Stimulated activated CD8-positive, alpha-beta memory T cell treated with anti-CD3 and anti-CD28 coated beads, Interleukin-4, amount 100 ng/mL, for 4 hours (primary cell): ENCODE measurements at places on chromosomes 16 and 17.

- DNase-seq: no peak
Measured at GRCh38 chr16:12771341-12771798, 32.3 kb downstream of the CPPED1 start.

DNA sequence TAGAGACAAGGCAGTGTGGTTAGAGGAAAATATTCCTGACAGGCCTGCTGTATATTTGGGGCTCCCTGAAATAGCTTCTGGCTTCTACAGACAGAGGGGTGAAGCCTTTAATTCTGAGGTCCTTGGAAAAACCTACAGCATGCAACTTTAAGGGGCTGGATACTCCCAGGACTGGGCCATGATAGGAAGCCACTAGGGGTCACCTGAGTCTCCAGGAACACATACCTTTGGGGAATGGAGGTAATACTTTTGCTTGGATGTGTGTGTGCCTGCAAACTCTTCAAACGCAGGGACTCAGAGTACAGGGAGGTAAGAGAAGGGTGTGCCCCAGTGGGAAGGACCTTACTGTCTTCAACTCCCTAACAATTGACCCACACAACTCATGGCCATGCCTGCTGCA is 4.1 kb downstream of the ASIC2 start:
- no peak for DNase-seq

DNA sequence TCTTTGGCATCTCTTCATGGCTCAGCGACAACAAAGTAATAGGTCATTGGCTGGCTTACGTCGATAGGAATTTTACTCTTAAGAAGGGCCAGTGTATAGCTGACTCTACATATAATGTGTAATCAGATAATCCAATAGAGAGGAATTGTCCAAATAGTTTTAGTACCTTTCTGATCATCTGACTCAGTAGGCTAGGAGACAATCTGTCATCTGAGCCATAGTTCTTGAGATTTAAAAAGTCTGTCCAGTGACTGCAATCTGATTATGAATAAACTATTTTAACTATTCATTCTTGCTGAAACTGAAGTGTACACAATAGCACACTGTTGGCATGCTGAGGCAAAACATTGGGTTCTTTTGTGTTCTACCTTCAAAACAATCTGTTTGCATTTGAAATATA is 21.4 kb upstream of the NOL11 start:
- DNase-seq: no peak

DNA sequence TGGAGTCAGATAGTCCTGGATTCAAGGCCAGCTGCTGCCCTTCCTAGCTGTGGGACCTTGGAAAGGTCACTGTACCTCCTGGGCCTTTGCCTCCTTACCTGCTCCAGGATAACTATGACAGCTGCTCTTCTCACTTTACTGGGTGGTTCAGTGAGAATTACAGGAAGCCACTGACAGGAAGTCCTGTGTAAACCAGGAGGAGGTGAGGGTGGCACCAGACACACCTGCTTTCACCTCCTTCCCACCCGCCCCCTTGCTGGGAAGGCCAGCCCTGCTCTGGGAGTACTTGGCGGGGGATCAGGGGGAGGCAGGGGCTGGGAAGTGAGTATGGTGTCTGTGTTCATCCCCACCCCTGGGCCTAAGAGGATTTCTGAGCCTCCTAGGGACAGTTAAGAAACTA is 42.6 kb downstream of the CPNE2 start:
- DNase-seq: no peak

DNA sequence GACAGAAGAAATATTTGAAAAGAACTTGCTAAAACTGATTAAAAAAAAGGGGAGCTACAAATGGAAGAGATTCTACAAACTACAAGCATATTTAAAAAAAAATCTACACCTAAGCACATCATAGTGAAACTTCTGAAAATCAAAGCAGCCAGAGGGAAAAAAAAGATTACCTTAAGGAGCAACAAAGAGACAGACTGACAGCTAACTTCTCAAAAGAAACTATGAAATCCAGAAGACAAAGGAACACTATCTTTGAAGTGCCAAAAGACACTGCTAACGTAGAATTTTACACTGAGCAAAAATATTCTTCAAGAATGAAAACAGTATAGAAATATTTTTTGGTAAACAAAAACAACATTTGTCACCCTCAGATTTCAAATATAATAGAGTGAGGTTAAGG is 151.2 kb downstream of the MYO1D start:
- no peak for DNase-seq

DNA sequence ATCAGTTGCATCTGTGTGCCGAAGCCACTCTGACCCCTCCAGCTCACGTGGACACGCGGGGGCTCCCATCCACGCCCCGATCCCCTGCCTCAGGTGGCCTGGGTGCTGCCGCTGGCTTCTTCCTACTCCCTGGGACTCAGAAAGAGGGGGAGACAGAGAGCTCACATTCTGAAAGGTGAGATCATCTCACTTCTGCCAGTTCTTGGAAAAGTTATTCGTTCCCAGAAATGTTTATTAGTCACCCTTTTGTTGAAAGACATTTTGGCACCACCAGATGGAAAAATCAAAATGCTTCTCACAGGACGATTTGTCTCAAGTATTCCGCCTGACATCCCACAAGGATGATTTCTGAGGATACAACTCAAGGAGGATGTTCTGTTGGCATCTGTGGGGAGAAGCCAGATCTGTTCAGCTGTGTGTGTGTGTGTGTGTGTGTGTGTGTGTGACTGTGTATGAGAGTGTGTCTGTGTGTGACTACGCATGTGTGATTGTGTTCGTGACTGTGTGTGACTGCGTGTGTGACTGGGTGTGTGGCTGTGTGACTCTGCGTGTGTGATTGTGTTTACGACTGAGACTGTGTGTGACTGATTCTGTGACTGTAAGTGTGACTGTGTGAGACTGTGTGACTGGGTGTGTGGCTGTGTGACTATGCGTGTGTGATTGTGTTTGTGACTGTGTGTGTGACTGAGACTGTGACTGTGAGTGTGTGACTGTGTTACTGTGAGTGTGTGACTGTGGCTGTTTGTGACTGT is 207.3 kb downstream of the NTN1 start:
- no peak for DNase-seq

- DNase-seq: no peak
Measured at GRCh38 chr17:10048629-10049350, 143.7 kb upstream of the RCVRN start.

- DNase-seq: no peak
Measured at GRCh38 chr16:47008174-47008573, 34.7 kb upstream of the DNAJA2 start.

GRCh38 chr17:5695480-5695879 is 111.2 kb upstream of the NLRP1 start:
- no peak for DNase-seq

DNA sequence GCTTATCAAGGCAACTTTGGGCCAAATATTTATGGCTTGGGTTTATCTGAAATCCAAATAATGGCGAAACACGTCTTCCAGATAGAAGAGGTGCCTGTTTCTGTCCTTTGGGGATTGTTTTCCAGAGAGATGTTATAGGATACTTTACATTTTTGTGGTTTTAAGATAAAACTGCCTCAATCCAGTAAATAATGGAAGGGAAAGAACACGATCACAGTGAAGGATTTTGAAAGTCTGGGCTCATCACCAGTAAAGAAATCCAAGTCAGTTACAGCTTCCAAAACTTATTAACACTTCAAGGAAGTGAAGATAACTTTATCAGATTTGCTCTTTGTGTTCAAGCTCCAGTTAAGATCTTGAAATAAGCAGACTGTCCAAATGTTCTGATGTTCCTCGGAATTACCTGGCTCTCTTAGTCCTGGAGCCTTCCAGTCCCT is 30.1 kb downstream of the DNAH2 start:
- no peak for DNase-seq

GRCh38 chr16:3859889-3860288 is 20.6 kb downstream of the CREBBP start:
- DNase-seq: no peak

DNA sequence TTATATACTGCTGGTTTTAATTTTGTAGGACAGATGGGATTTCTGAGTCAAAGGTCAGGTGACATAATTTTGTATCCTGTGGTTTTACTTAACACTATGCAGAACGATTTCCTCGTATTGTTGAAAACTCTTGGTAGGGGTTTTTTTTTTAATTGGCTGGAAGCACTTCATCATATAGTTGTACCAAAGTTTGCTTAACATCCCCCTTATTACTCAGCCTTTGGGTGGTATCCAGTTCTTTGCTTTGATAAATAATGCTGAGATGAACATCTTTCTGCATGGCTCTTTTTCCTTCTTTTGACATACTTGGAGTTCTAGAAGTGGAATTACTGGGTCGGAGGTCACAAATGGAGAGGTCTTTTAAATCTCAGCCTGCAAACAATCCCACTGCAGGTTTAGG is 419.1 kb downstream of the MAF start:
- DNase-seq: no peak

DNA sequence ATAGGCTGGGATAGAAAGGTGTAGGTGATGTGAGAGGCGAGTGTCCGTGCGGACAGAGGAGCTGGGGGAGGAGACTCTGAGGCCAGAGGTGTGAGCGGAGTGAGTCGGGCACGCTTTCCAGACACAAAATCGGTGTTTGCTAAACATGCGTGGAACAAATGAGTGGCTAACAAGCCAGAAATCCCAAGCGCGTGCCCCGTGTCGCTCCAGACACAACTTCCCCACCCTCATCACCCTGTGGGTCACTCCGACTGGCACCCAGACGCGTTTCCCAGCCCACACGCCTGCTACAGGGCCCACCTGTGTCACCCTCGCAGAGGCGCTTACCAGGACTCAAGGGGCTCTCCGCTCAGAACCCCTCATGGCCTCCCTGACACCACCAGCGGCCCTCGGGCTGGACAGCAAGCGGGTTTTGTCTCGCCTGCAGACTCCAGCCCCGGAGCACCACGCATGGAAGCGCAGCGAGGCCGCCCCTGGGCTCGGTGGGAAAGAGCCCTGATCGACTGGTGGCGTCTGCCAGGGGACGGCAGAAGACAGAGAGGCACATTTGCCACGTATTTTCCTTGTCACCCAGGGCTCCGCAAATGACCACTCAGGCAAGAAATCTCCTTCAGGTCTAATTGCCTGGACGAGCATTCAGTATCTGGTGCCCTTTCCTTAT is 6.0 kb upstream of the RPH3AL start:
- DNase-seq: no peak

- no peak for DNase-seq
Measured at GRCh38 chr16:29824589-29825144, 4.4 kb downstream of the MVP start.

GRCh38 chr16:85552980-85553435 is 60.1 kb upstream of the GSE1 start:
- DNase-seq: no peak

GRCh38 chr17:66493283-66494019 is 191.0 kb downstream of the PRKCA start:
- DNase-seq: no peak

DNA sequence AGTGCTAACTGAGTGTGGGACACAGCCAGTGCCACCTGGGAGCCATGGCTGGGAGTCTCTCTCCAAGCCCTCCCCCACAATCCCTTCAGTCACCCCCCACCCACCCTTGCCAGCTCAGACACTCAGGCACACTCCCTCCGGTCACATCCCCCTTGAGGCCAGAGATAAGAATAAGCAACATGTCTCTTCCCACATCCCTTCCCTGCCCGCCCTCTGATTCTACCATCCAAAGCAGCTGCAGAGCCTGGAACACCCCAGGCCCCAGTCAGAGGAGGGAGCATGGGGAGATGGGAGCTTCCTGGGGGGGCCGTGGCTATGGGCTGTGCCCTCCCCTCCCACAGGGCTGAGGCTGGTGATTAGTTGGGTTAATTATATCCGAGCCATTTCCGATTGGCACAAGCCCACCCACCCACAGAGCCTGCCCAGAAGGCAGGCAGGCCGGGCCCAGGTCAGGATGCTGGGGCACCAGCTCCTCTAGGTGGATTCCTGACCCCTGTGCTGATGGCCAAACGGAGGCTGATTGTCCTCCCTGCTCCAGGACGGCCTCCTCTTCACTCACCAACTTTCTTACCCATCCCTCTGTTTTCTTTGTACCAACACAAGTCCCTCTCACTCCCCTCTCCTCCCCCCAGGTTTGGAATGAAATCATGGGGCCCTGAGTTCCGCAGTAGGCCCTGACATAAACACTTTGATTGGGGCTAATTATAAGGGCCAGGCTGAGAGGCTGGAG is 28.6 kb upstream of the MEIOC start:
- no peak for DNase-seq

DNA sequence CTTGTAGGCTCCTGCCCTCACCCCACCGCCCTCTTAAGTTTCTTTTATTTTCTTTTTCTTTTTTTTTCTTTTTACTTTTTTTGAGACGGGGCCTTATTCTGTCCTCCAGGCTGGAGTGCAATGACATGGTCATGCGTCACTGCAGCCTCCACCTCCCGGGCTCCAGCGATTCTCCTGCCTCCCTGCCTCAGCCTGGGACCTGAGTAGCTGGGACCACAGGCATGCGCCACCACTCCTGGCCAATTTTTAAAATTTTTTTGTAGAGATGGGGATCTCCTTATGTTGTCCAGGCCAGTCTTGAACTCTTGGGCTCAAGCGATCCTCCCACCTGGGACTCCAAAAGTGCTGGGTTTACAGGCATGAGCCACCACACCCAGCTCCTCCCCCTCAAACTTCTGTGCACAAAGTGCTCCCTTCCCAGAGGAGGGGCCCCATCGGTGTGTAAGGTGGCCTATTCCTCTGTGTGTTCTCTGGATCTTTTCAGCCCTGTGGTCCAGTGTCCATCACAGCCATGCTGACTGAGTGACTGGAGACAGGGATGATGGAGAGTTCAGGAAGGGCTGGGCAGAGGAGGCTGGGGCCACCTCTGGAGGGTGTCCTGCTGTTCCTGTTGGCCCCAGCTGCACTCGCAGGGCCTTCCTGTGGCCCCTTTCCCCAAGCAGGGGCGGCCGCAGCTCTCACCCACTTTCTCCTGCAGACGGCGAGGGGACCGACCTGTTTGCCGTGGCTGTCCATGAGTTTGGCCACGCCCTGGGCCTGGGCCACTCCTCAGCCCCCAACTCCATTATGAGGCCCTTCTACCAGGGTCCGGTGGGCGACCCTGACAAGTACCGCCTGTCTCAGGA is 8.9 kb upstream of the IL32 start:
- no peak for DNase-seq

DNA sequence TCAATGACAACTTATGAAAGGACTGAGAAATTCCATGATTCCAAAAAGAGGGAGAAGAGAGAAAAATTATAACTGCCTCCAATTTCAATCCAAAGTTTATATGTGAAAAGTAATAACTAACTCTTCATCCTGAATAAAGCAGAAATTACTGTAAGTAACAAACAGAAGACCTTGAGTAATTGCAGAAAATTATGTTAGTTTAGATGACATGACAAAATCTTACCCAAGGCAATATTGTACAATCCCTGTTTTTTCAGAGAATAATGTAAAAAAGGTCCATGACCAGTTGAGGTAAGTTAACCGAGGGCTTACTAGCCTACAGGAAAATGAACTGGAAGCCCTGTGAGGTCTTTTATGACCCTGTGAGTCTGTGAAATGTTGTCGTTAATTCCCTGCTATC is 949.5 kb upstream of the SOX9 start:
- DNase-seq: no peak

DNA sequence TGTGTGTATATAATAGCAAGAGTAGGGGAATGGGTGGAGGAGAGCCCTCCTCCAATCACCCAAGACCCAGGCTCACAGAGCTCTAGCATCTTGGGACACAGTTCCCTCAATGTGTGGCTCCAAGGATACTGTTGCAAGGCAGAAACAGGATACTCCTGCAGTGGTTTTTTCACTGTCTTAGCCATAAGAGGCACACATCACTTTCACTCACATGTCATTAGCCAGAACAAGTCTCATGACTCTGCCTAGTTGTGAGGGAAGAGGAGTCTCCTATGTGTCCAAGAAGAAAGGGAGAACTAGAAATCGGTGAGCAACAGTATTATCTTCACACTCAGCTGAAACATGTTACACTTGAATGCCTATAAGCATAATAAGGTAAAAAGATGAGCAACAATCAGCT is 11.1 kb upstream of the NUDT7 start:
- DNase-seq: no peak
